ENCODE measurements at places on chromosomes 11 and 22.

- no peak for DNase-seq
These were observed 104.9 kb downstream of the GAB2 start for GRCh38 chr11:78312712-78313111.

- no peak for DNase-seq
These were observed 46.2 kb downstream of the TTC17 start for GRCh38 chr11:43404836-43405479.

- no peak for DNase-seq
These were observed 35.9 kb upstream of the HORMAD2 start for GRCh38 chr22:30044369-30044768.

DNA sequence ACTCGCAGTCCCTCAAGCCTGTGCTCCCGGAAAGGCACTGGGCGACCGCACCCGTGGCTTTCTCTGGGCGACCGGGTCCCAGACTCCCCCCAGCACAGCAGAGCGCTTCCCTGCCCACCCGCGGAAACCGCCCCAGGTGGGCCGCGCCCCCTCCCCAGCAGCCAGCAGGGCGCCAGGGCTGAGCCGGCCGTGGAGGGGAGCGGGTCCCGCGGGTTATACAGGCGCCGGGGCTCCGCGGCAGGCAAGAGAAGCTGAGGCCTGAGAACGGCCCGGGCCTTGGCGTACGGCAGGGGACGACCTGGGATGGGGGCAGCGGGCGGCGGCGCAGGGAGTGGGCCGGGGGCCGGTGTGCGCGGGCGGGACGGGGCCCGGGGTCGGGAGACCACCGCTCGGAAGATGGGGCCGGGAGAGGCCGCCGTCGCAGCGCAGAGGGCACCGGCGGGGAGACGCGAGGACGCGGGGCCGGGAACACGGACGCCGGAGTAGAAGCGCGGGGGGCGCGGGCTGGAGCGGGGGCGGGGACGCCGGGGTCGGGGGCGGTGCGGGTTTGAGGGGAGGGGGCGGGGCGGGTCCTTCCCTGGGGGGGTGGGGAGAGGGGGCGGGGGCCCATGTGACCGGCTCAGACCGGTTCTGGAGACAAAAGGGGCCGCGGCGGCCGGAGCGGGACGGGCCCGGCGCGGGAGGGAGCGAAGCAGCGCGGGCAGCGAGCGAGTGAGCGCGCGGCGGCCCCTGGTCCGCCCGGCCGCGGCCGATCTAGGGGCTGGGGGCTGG, at the start of gene MDK:
MDK (plus strand) TSS at position 622 of the 771 bp plus-strand sequence. CDS start 389 bp downstream, outside the sequence.
- no peak for DNase-seq

DNA sequence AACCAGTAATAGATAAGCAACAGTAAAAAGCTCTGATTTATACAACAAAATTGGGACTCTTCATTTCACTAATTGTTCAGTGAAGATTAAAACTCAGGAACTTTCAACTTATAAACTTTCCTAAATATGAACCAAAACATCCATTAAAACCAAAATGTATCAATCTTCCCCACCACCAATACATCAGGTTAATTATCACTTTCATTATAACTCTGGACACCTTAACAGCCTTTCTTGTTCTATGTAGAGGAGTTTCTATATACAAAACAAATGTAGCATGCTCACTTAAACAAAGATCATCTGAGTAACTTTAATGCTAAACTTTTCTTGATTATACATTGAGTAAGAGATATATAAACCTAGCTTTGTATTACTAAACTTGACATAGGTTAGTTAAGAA, 74.7 kb downstream of the ST14 start:
- no peak for DNase-seq

DNA sequence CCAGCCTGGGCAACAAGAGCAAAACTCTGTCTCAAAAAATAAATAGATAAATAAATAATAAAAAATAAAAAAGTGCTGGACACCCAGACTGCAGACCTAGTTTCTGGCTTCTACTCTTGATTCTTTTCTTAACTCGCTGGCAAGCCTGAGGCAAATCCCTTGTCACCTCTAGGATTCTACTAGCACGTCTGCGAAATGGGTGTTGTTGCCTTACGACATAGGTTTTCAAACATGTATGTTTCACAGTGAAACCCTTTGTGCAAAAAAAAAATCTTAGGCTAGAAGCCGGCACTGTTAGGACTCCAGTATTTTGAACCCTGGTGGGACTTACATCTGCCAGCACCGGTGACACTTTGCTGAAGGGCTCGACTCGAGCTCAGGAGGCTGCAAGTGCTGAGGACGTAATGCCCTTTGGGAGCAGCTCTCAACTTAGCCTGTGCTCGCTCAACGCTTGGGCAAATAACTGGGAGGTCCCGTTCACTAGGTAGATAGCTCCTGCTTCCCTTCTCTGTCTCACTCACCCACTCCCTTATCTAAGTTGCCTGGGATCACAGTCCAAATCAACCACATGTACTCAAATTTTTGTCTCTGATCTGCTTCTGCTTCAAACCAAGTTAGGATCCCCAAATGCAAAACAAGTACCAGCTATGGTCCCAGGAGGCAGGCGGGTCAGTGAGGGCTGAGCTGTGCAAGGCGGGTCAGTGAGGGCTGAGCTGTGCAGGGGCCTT, 34.7 kb upstream of the MYH9 start:
- no peak for DNase-seq

DNA sequence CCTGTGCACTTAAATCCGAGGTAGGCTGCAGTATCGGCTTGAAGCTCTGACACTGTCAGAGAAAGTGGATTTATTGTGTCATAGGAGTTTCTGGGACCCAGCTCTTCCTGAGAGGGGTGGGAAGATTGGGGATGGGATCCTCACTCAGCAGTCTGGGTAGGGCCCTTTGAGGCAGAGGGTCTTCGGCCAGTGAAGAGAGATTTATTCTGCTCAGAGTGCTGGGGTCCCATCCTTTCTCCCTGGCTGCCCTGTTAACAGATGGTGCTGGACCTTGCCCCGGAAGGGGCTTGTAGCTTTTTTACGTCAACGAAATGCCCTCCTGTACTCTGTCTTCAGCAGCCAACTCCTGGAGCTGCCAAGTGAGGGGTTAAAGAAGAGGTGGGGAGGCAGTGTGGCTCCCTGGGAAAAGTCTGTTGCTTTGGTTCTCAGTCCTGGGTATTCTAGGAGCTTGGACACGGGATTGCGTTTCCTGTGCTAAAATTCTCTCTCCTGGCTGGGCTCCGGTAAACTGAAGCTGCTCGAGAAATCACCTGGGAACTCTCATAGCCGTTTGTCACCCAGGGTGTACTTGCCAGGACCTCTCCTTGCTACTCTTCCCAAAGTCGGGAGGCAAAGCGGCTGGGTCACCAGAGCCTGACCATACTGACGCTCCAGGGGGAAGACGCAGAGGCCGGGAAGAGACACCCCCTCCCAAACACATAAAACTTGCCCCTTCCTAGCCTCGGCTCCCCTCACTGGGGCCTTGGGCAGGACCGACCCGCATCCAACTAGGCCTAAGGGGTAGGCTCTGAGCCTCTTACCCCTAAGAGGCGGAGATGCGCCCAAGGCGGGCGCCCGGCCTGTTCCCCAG, 806 bp upstream of the SMDT1 start:
- no peak for DNase-seq

DNA sequence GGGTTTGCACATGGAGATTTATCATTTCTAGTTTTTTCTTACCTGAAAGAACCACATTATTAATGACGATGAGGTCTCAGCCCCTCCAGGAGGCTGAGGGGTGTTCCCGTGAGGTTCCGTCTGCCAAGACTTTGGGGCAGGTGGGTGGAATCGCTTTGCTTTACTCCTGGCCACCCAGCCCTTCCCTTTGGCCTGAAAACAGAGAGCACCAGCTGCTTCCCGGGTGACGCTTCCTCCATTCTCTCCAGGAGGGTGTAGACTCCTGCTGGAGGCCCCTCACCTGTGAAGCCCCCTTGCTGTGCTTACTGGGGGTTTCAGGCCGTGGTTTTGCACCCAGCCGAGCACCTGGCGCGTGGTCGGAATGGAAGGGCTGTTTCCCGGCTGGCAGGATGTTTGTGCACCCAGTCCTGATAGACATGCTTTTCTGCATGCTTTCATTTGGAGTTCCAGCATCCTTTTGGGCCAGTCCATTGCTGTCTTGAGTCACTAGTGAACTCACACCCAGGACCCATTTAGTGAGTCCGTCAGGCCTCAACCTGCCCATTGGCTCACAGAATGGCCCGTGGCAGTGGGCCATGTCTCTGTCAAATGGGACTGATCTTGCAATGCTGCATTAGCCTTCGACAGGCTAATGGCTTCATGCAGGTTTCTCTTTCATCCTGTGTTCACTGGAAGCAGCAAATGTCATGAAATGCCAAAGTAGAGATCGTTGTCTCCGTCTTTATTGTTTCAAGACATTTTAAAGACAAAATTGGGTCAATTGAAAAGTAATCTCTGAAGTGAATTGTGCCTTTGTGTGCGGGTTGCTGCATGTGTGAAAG, 360.8 kb downstream of the TBC1D22A start:
- DNase-seq: no peak

GRCh38 chr11:116614306-116615210, 158.2 kb downstream of the BUD13 start:
- no peak for DNase-seq

- DNase-seq: no peak
These were observed 116.4 kb downstream of the SLC17A6 start for GRCh38 chr11:22454461-22455090.

DNA sequence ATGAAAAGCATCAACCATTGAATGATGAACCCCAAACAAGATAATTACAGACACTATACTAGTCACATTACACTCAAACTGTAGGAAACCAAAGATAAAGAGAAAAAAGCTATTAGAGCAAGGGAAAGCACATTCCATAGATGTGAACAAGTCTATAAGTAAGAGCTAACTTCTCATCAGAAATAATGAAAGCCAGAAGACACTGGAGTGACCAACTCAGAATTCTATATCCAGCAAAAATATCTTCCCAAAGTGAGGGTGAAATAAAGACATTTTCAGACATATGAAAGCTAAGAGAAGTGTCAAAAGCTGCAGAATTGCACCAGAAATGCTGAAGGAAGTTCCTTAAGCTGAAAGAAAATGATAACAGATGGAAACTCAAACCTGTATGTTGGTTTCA, 17.3 kb downstream of the FCHSD2 start:
- no peak for DNase-seq

DNA sequence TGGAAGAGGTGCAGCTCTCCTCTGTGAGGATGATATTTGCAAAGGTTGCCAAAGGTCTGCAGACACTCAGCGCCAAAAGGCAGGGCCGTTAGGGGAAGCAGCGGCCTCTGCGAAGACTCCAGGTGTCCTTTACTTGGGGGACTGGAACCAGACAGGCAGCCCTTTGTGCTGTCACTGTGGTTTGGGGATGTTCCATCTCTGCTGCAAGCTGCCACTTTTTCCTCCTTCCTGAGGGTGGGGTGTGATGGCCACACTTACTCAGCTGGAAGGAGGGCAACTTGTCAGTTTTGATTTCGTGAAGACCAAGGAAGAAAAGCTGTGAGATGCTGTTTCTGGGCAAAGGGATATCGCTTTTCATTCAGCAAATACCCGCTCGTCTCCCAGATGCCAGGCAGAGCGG, 96.5 kb upstream of the PRR5 start:
- DNase-seq: no peak

GRCh38 chr11:108751444-108751843, 86.6 kb downstream of the DDX10 start:
- no peak for DNase-seq
